ENCODE measurements at places on chromosomes 6 and 20.

GRCh38 chr6:140462453-140463311 is 1088.2 kb upstream of the CITED2 start:
- no peak for DNase-seq

GRCh38 chr6:96196633-96197032 is 180.9 kb downstream of the FUT9 start:
- DNase-seq: no peak

DNA sequence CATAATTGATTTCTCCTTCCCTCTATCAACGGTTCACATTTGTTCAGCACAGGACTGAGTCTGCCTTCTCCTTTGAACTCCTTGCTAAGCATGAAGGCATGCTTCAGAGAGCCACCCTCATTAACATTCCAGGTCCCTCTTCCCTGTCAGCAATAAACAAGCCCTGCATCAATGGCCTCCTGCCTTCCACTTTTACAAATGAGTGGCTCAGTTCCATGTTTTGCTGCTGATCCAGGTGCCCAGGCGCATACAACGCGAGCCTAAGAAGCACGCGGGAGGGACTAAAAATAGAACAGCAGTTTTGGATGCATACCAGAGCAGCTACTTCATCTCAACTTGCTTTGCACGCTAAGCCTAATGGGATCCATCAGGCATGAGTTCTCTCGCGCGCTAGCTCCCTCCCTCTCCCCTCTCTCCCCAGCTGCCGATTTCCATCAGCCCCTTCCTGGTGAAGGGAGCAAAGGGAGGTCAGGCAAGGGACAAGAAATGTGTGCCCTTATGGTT is 53.4 kb downstream of the TRAF3IP2 start:
- DNase-seq: no peak

GRCh38 chr6:1729750-1730140 is 120.0 kb downstream of the FOXC1 start:
- DNase-seq: no peak

- DNase-seq: no peak
These were observed at the start of gene TPMT for GRCh38 chr6:18154507-18155149. Gene TPMT, minus strand, starts transcription at chr6:18155077. Its CDS starts 5,950 bp downstream, at chr6:18149127.

GRCh38 chr6:53524455-53524815 is 20.5 kb downstream of the GCLC start:
- DNase-seq: no peak

DNA sequence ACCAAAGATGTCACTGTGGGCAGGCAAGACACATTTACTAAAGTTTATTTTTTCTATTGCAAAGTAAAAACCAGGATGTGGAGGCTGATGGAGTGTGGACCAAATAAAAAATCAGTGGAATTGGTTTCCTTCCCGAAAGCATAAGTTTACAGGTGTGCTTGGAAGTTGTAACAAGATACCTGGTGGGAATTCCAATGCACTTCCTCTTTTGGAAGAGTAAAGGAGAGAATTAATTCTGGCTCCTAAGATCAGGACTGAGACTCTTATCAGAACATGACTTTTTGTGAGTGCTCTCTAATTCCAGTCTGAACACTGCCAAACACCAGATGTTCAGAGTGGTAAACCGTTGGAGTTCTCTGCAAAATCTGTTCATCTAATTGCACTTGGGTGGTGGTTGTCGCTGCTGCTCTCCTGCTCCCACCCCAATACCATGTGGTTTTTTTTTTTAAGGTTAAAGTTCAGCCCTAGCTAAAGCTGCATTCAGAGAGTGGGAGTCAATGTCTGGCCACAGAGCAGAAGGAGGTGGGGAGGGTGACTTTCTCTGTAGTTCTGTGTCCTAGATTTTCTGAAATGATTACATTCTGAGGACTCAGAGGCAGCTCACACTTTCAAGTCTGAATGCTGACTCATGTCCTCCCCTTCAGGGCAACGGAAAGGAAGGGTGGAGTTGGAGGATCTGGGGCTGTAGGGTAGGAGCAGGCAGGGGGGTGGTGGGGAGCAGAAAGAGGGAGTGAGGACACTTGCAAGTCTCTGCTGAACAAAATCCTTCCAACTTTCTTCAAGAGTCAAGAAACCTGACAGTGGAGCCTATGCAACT is 275.8 kb upstream of the PRDM1 start:
- peak; percentile 26 for DNase-seq

GRCh38 chr6:34810017-34810882 is 18.4 kb downstream of the BLTP3A start:
- DNase-seq: no peak

DNA sequence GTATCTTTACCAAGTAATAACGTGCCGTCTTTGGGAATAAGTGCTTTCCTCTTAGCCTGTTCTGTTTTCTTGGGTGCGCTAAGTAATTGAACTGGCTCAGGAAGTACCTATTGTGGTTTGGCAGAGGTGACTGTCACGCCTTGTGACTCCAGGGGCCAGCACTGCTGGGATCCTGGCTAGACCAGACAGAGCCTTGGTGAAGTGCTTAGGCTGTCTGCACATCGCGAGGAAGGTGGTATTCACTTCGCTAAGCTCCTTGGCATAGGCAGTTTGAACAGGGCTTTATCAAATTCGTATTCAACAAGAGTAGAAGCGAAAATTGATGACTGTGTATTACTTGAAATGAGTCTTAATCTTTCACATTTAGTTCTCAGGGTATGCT is 17.6 kb downstream of the PRDM1 start:
- no peak for DNase-seq

DNA sequence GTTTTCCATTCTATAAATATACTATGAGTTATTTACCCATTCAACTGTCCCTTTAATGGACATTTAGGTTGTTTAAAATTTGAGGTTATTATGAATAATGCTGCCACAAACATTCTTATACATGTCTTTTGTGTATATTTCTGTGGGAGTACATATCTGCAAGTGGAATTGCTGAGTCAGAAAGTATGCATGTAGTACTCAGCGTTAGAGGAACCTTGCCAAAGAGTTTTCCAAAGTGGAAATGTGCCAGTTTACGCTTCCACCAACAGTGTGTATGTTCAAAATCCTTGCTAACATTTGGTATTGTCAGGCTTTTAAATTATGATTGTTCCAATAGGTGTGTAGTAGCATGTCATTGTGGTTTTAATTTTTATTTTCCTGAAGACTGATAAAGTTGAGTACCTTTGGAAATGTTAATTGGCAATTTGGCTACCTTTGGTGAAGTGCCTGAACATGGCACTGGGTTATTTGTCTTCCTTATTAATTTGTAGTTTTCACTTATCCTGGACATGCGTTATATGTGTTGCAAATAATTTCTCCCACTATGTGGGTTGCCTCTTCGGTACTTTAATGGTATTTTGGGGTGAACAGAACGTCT is 341.2 kb downstream of the CD83 start:
- DNase-seq: no peak

GRCh38 chr20:5945963-5946362 is 4.4 kb downstream of the TRMT6 start:
- no peak for DNase-seq

GRCh38 chr6:33278392-33278741 is 1.4 kb downstream of the B3GALT4 start:
- no peak for DNase-seq

DNA sequence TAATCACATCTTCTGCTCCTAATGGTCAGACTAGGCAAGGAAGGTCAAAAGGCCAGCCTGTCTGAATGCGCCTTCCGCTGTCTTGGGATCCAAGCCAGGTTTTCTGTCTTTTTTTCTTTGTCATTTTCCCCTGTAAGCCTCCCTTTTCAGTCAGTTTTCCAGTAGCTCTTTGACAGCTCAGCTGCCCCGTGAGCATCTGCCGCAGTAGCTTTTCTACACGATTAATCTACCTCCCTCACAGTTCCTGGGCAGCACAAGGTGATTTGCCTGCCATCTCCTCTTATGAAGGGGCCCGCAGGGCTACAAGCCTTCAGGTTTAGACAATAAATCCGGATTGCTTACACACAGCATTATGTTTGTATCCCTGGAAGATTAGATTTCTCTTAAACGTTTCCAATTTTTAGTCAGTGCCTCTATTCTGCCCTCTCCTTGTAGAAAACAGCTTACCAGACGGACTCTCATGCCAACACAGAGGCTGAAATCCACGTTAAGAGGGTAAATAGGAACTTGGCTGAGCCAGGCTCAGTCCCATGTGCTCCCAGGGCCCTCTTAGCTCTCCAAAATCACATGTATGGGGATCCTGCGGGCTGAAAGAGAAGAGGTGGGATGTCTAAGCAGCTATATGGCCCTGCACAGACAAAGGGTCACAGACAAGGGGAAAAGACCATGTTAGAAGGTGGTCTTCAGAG is 77.2 kb downstream of the LY86 start:
- no peak for DNase-seq

- no peak for DNase-seq
These were observed 8.7 kb downstream of the GPLD1 start for GRCh38 chr6:24480705-24481104.

- DNase-seq: no peak
These were observed 137.7 kb upstream of the AKAP12 start for GRCh38 chr6:151101816-151102694.

DNA sequence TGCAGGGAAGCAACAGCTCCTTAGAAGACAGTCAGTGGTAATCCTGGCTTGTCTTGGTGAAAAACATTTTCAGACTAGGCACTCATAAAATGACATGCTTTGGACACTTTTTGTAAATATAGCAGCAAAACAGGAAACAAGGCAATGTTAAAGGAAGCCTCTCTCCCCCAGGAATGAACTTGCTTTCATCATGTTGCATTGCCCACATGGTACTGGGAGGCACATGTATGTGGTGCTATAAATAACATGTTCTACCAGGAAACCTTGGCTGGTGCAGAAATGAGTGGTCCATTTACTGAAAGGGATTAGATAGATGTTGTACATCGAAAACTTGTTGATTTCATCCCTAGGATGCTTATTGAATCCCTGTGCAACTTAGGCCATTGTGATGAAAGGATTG is 121.4 kb upstream of the RREB1 start:
- DNase-seq: no peak

GRCh38 chr20:47809161-47809960 is 24.1 kb upstream of the SULF2 start:
- DNase-seq: no peak

DNA sequence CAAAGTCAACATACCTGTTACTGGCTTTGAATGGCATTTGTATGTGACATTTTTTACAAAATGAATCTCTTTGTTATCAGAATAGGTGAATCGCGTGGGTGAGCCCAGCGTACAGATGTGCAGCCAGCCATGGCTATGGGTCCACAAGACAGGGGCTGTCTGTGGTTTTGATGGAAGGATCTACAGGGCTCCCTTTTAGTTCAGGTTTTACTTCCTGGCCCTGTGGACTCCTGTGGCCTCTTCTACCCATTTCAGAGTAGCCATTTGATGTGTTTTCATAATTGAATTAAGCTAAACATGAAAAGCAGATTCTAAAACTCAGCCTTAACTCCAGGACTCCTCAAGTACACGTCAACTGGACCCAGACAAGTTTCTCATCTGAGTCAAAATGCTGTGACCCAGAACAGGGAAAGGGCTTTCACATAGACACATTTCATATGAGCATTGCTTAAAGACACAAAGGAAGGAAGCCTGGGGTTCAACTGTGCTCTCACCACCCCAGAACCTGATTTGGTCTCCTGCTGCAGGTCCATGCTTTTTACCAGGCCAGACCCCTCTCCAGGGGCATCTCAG is 105.3 kb upstream of the NAA20 start:
- DNase-seq: no peak

GRCh38 chr6:34695729-34696188 is 808 bp downstream of the ILRUN start:
- no peak for DNase-seq

GRCh38 chr20:9590189-9590588 is 75.8 kb downstream of the LAMP5 start:
- no peak for DNase-seq

GRCh38 chr6:119542037-119542436 is 192.5 kb upstream of the MAN1A1 start:
- no peak for DNase-seq

- DNase-seq: no peak
These were observed 27.6 kb downstream of the RPRD1B start for GRCh38 chr20:38061109-38061508.

DNA sequence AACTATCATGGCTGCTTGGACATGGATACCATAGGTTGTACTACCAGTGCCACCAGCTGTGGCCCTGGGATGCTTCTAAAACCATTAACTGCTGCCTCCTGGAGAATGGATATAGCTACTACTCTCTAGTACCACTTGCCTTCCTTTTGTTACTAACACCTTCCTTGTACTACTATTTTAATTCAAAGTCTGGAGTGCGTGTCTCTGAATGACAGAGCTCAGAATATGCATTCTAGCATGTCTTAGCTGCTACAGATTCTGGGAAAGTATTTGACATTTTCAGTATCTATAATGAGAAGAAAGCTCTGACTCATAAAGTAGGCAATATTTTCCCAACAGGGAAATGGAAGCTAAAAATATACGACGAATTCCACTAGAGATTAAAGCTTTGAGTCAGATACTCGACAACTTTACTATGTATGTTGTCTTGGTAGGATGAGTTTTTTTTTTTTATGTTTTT is 112.3 kb downstream of the PFDN4 start:
- no peak for DNase-seq

GRCh38 chr20:41175201-41175651 is 37.9 kb downstream of the PLCG1 start:
- DNase-seq: no peak

DNA sequence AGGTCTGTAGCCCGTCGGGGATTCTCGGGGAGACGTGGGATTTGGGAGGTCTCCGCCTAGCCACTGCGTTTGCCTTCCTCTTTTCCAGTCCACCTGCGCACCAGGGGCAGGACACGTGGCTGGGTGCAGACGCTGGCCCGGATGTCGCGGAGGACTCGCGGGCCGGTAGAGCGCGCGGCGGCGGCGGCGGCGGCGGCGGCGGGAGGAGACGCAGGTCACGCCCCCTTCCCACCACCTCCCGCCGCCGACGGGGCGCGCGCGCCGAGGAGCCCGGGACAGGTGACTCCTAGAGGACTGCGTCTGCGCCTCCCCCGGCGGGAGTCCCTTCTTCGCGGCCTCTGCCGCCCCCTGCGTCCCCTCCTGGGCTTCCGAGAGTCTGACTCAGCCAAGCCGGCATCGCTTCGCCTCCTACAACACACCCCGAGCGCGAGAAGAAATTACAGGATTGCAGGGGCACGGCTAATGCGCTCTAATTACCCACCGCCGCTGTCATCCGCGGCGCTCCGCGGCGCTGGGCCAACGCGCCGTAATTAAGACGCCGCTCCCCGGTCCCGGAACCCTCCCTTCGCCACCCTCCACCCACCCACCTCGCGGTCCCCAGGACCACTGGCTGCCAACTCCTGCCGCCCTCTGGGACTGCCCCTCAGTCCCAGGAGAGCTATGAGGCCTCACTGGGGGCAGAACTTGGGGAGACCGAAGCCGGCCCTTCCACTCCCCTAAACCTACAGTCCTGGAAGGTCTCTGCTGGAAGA is 124.5 kb downstream of the MRPL14 start:
- DNase-seq: peak; percentile 55

- no peak for DNase-seq
These were observed 21.1 kb downstream of the FBXO9 start for GRCh38 chr6:53086302-53086701.

GRCh38 chr6:24927985-24928745 is 7.6 kb downstream of the RIPOR2 start:
- DNase-seq: no peak

- DNase-seq: no peak
These were observed 214.5 kb downstream of the SOX4 start for GRCh38 chr6:21808045-21808470.
